Coronary artery (tissue), 2 donors: ENCODE measurements at places on chromosomes 7 and 10.

DNA sequence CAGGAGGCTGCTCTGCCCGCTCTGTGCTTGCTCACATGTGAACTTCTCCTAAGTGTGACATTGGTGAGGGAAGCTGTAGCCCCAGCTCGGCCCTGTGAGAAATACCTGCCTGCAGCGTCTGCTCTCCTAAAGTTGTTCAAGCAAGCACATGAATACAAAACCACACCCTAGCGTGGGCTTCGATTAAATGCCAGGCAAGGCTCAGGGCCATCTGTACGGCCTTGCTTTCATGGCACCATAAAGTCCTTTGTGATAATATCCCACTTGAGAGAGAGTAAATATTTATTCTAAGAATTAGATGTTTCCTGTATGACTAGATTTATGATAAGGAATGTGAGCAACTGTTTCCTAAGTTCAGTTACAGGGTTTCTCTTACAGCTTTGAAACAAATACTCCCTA is 262.8 kb upstream of the KLF14 start:
- DNase-seq: no peak

- DNase-seq: no peak
Observed at GRCh38 chr10:104922810-104923209, 281.7 kb downstream of the SORCS3 start.

- no peak for DNase-seq
Observed at GRCh38 chr10:51169111-51169510, 94.8 kb downstream of the PRKG1 start.

- no peak for DNase-seq
Observed at GRCh38 chr10:22945934-22946673, 18.3 kb downstream of the ARMC3 start.

- DNase-seq: no peak
Observed at GRCh38 chr7:115145512-115145911, 223.6 kb downstream of the MDFIC start.

DNA sequence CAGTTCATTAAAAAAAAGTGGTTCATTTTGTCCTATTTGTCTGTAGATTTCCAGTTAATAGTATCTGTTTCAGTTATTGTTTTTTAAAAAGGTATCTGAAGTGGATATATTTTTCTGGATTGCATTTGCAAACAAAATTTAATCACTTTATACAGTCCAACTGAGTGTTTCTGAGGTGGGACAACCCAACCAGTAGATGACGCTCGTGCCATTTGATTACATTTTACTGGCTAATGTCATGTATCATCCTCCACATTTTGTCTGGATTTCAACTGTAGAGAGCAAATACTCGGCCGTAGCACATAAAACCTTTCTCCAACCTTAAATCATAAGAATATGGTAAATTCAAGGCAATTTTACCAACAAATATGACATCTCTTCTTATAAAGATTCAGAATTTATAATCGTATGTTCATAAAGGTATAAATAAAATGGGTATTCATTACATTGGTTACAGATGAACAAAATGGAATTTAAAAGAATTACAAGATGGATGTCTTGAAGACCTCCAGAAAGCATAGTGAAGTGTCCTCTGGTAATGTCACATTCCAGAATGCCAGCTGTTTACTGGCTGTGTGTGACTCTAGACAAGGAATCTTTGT is 789.0 kb downstream of the PHTF2 start:
- DNase-seq: no peak
